ENCODE measurements at places on chromosomes 13 and 19.

DNA sequence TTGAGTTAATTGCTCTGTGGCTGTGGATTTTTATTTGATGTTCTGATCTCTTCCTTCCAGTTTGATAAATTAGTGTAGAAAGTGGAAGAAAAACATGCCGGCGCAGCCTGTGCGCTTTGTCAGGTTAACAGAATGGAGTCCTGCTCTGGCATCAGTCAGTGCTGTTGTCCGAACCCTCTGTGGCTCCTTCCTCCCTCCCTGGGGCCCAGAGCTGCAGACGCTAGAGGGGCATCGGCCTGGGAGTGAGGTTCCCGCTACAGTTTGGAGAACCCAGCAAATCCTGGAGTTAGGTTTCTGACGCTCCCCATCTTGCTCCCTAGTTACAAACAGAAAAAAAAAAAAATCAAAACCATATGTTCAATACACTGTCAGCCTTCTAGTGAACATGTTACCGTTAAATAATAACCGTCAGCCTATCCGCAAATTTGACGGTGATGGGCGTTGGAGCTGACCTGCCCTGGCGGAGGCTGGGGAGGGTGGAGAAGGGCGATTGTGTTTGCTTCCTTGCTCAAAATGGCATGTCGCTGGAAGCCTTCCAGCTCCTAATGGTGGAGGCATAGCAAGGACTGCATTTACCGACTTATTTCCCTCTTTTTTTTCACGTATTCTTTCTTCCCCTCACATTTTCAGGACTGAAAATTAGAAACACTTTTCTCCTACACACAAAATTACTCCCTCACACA lies 13.6 kb downstream of the MBNL2 start:
- no peak for DNase-seq

GRCh38 chr13:113648216-113648610 lies 9.8 kb downstream of the ATP4B start:
- no peak for DNase-seq

DNA sequence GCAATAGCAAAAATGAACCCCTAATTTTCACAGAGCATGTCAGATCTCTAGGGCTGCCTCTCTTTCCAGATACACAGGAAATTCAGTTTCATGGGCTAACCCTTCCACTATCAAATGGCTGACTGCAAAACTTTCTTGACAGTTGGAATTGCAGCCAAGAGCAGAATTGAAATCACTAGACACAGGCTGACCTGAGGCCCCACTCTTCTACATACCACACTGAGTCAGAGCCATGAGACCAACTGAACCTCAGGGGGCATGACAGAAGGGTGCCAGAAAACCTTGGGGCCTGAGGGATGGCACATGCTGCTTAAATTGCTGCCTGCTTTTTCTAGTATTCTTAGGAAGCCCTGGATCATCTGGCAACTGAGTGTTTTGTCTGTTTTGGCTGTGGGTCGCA lies 1.7 kb upstream of the DLEU7 start:
- DNase-seq = no peak

DNA sequence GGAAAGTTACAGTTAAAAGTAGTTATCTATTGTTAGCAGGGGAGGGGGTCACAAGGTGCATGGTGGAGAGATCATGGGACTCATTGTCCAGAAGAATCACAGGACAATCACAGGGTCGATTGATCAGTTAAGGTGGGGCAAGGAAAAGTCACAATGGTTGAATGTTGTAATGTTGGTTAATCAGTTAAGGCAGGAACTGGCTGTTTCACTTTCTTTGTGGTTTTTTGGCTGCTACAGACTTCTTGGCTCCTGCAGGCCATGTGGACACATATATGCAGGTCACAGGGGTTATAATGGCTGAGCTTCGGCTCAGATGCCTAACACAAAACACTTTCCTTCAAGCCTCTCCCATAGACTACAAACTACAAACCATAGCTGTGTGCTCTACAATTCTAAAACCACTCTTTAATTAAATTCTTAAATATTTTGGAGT lies 6.9 kb upstream of the ZNF431 start:
- DNase-seq = no peak

GRCh38 chr13:33224686-33225085 lies 60.9 kb downstream of the STARD13 start:
- DNase-seq = no peak

GRCh38 chr19:12946092-12946721 lies 545 bp downstream of the RAD23A start:
- no peak for DNase-seq

DNA sequence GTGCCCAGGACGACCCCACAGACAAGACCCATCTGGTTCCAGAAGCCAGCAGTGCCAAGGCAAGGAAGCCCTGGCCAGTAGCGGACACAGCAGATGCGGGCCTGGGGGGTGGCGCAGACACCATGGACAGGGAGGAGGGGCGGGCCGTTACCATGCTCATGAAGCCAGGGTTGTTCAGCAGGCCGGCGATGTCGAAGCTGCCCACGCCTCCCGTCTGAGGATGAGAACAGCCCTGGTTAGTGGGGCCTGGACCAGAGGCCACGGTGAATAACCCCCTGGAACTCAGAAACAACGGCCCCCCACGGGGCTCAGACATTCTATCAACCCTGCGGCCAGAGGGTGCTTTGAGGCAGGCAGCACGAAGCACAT lies 21.5 kb upstream of the SLC39A3 start:
- DNase-seq = no peak

DNA sequence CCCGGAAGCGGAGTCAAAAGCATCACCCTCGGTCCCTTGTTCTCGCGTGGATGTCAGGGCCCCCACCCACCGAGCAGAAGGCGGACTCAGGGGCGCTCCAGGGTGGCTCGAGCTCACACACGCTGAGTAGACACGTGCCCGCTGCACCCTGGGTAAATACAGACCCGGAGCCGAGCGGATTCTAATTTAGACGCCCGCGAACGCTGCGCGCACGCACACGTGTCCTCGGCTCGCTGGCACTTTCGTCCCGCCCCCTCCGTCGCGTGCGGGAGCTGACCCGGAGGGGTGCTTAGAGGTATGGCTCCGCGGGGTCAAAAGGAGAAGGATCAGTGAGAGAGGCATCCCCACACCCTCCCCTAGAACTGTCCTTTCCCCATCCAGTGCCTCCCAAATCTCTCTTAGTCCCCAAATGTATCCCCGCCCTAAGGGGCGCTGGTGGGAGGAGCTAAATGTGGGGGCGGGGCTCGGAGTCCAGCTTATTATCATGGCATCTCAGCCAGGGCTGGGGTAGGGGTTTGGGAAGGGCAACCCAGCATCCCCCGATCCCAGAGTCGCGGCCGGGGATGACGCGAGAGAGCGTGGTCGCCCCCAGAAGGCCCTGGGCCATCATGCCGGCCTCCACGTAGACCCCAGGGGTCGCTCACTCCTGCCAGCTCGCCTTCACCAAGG lies 451 bp upstream of the ICAM5 start:
- no peak for DNase-seq

DNA sequence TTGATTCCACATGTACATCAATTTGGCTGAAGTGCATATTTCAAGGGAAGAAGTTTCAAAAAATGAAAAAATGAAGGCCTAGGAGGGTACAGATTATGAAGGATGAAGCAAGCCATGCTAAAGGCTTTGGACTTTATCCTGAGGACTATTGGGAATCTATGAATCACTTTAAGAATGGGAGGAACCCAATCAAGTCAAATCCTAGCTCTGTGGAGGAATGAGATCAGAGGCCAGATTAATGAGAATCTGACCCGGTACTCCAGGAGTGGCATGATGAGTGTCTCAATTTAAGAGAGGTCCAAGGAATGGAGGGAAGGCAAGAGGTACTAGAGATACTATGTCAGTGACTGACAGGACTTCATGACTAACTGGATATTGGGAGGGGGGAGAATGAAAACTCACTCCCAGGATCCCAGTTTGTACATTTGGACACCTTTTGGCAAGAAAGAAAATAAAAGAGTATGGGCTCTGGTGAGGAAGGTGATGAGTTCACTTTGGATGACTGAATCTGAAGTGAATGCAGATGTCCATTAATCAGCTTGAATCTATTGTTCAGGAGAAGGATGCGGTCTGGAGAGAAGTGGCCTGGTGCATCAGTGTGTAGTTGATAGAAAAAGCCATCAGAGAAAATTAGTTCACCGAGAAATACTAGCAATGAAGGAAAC lies 349.0 kb downstream of the EFNB2 start:
- DNase-seq = no peak

DNA sequence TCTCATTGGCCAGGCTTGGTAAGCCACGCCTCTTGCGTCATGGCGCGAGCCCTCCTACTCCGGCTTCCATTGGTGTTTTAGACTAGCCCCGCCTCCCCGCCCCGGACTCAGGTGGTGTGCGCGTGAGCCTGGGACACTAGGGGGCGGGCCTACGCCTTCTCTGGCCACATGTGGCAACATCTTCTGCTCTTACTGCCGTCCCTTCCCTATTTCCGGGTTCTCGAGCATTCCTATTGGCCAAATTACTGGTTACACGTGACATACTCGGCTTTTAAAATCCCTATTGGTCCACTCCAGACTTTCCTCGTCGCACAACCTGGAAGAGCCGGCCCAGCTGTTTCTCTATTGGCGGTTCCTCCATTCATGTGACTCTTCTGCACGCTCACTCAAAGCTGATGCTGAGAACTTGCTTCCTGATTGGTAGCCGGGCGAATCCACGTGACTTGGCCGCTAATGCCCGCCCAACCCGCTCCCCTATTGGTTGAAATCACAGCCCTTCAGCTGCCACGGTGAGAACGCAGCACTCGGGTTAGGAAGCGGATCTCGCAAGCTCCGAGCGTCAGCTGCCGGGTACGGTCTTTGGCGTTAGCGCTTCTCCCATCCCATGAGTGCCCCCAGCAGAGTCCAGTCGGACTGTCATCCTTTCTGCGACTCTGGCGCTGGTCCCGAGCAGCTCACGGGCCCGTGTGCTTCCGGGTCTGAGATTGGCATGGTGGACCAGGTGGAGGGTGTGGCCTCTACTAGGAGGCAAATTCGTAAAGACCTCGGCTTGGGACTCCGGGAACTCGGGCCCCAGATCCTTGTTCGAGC lies at the start of gene BLOC1S3:
TSS of gene BLOC1S3 (plus strand) at position 523 of the 810 bp plus-strand sequence. CDS start 513 bp downstream, outside the sequence.
- peak; percentile 100 for DNase-seq

- DNase-seq = no peak
Measured at GRCh38 chr19:38656171-38656981, 8.9 kb downstream of the ACTN4 start.

DNA sequence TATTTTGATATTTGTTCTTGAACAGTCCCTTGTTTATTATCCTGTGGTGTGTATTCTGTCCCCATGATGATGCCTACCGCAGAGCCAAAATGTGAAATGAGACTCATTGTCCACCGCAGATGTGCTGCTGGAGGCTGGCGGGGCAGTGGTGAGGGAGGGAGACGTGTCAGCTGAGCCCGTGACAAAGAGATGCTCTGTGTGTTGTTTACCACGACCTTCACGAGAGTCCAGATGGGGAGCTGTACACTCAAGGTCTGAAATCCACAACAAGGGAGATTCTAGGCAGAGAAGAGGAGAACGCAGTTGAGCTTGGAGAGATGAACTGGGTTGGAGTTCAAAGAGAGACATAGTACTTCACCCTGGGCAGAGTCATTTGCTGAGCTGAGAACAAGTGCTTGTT lies 20.8 kb upstream of the AMER2 start:
- DNase-seq = no peak

GRCh38 chr19:47227352-47228167 lies 3.4 kb downstream of the BBC3 start:
- DNase-seq = peak; percentile 84

DNA sequence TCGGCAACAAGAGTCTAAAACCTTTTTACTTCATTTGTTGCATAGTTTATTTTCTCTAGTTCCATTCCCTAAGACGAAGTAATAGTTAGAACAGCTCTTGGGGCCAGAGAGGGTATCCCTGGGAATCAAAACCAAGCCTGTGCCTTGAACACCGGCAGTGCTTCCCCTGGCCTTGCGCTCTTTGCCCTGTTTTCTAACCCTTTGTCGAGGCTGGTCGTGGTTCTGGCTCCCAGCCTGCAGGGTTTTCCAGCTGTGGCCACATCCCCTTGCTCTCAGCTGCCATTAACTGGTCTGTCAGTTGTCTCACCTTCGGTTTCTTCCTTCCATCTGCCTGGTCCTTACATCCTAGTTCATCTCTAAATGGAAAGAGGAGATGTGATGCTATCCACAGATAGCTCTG lies 61.0 kb downstream of the HSPH1 start:
- DNase-seq = no peak

GRCh38 chr19:50025794-50026549 lies at the start of gene ZNF473:
ZNF473 (plus strand) TSS chr19:50026005; CDS start chr19:50031083, 5,078 bp downstream.
- DNase-seq = peak; percentile 92

DNA sequence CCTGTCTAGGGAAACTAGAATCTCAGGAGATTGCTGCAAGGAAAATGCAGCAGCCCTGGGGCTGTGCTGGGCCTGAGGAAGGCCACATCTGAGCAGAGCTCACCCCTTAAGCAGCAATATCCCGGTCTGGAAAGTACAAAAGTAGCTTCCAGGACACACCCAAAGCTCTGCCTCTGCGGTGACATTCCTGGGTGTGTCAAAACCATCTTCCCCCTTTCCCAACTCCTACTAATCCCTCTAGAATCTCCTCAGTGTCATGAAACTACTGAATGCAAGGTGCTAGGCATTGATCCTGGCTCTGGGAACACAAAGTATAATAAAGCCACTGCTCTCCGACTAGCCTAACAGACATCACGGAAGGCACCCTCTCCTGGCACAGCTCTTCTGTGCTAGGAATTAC lies 5.0 kb downstream of the PBX4 start:
- DNase-seq = no peak

- no peak for DNase-seq
Measured at GRCh38 chr19:45773384-45773783, 4.3 kb upstream of the SIX5 start.

DNA sequence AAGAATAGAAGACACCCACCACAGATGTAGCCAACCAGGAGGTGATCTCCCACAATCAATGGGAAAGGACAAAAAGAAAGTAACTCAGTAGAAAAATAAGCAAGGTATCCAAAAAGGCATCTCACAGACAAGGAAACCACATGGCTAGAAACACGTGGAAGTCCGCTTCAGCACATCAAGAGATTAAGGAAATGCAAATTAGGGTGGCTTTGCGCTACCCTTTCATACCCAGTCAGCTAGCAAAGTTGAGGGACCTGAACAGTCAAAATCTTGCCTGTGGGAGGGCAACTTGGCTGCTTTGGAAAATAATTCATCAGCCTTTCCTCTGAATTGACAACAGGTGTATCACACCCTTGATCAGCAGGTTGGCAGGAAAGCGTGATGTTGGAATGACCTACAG lies 11.6 kb upstream of the UQCR11 start:
- no peak for DNase-seq

DNA sequence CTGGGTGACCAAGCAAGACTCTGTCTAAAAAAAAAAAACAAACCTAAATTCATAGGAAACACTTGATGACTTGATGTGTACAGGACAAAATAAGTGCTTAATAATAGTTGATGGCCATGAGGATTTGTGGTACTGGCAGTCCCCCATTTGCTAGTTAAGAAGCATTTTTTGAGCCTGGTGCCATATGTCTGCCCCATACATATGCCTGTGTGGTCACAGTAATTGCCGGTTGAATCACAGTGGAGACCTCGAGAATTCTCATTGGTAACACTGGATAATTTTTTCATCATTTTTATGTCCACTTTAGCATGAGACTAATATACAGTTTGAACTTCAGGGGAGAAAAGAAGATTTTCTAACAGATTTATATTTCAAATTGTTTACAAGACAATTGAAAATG lies 79.2 kb downstream of the LRCH1 start:
- no peak for DNase-seq
